Activated CD4-positive, alpha-beta memory T cell treated with anti-CD3 and anti-CD28 coated beads for 36 hours (primary cell): ENCODE measurements at places on chromosomes 6 and 20.

GRCh38 chr6:31947070-31947675 is 1.3 kb downstream of the CFB start:
- no peak for DNase-seq

DNA sequence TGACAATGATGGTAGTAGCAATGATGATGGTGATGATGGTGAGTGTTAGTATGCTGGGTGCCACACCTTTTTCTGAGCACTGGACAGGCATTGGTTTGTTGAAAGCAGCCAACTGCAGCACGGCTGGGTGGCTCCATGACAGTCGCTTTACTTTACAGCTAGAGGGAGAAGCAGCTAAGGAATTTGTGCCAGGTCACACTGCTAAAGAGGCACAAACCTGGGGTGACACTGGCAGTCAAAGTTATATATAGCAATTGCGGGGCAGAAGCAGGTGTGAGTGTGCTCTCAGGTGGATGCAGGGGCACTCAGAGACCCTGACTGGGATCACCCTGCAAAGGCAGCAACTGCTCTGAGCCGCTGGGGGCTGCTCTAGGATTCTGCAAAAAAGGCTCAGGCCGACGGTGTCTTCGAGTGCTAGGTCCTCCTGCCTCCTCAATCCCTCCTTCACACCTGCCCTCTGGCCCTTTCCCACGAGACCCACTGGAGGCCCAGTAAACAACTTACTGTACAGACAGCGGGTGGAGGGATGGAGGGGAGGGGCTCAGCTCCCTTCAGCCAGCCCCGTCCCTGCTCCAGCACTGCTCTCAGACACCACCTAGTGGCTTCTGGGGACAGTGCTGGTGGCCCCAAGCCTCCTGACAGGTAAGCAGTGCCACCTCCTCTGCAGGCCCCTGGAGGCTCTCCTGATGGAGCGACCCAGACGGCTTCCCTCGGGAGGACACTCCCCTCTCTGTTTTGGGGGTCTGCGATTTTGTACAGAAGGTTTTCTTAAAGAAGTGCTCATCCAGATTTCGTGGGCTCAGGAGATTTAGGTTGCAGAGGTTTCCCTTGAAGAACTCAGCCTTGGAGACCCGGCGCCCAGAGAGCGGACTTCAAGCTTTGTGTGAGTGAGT is 4.4 kb upstream of the RPS21 start:
- DNase-seq = peak; percentile 85

GRCh38 chr6:158543606-158544185 is 16.2 kb upstream of the TMEM181 start:
- no peak for DNase-seq

DNA sequence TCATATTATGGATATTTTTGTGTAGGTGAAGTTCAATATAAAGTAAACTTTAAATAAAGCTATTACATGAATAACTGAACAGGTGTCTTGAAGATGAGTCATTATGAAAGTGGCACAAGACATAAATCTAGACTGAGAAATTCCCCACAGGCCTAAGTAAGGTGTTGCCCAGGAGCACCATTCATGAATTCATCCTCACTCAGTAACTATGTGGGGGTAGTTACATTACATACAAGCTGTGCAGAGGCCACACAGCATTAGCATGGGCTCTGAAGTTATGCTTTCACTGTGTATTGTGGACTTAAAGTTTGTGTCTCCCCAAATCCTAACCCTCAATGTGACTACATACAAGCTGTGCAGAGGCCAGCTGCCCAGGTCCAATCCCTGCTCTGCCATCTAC is 65.9 kb downstream of the BCAS1 start:
- no peak for DNase-seq

DNA sequence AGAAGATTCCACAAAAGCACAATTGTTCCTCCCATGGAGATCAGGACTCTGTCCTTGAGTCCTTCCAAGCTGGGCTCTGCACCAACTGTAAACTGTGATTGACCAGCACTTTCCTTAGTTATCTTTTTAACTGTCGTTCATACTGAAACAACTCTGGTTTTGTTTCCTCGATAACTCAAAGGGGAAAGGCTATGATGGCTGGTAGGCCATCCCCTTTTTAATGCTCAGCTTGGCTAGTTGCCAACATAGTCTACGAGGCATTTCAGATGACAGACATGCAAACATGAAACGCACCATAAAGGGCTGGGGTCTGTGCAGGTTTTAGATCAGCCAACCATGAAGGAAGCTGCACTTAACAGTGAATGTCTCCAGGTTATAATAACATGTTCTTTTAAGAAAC is 497.1 kb upstream of the ARID1B start:
- no peak for DNase-seq

- DNase-seq = no peak
These were observed 7.6 kb downstream of the PPP1R14C start for GRCh38 chr6:150150458-150150820.

GRCh38 chr20:48777005-48777404 is 50.8 kb downstream of the PREX1 start:
- DNase-seq = no peak

- DNase-seq = no peak
These were observed 19.5 kb downstream of the SF3B5 start for GRCh38 chr6:144075875-144076274.

DNA sequence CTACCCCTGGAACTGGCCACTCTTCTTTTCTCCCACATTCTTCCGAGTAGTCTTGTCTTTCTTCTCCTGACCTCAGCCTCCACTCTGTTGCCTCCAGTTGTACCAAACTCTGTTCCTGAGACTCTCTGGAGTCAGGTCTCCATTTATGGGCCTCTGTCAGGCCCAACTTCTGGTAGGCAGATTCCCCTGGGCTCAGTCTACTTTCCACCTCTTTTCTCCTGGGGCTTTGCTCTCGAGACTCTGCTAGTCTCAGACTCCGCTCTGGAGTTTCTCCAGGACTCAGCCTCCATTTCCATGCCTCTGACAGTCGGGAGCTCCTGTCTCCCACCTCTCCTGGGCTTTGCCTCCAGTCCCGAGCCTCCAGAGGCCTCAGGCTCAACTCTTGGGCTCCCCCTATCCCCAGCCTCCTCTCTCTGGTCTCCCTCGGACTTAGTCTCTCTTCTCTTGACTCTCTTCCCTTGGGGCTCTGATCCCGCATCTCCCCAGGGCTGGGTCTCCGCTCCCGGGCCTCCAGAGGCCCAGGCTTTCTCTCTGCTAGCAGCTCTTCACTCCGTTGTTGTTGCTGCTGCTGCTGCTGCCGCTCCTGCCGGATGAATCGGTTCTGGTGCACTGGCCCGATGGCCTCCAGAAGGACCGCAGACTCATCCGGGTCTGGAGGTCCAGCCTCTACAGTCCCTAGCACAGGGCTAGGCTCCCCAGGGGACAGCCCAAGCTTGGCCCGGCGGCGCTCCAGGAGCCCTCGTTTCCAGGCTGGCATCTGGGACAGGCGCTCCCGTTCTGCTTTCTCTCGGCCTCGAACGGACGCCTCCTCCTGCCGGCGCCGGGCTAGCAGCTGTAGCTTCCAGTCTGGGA is 1.1 kb downstream of the PPP1R18 start:
- peak; percentile 48 for DNase-seq

- no peak for DNase-seq
These were observed 979.0 kb upstream of the MAN1A1 start for GRCh38 chr6:120328521-120328920.

DNA sequence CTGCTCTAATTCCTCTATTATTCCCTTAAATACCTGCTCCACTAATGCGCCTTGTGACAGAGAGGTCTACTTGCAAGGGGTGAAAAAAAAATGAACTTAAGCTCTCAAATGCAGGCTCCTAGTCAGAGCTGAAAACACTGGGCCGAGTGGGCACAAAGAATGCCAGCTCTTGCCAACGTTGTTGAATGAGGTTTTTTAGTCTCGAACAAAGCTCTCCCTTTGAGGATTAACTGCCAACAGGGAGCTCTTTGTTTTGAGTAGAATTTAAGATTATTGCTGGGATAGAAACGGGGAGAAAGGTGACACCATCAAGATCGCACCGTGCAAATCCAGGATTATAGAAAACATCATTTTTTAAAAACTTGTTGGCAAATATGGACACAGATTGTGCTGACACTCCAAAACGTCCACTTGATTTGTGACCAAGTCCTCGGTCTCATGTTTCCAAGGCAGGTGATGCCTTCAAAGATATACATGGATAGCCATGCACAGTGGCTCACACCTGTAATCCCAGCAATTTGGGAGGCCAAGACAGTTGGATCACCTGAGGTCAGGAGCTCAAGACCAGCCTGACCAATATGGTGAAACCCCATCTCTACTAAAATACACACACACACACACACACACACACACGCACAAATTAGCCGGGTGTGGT is 163.2 kb downstream of the BMP7 start:
- no peak for DNase-seq

- DNase-seq = no peak
These were observed 85.8 kb upstream of the ARMC2 start for GRCh38 chr6:108762394-108762793.
